COR-L47 (cell line): ENCODE measurements at places on chromosomes 4 and X.

- DNase-seq, result no peak
Observed at GRCh38 chrX:7110821-7111276, 36.7 kb upstream of the STS start.

DNA sequence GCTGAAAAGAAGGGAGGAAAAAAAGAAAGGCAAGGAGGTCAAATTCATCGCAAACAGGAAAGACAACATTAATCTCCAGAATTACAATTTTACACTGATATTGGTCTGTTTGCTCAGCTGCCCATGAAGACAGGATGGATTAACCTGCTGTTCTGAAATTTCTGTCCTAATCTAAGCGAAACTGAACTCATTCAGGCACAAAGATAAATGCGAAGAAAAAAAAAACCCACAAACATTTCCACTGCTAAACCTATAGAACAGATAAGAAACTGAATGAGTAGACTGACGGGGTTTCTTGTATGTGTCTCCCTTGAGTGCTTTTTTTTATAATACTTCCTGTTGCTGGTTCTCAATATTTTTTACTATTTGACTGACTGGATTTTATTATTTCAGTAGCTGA lies 251.8 kb upstream of the FTHL17 start:
- DNase-seq, result no peak

DNA sequence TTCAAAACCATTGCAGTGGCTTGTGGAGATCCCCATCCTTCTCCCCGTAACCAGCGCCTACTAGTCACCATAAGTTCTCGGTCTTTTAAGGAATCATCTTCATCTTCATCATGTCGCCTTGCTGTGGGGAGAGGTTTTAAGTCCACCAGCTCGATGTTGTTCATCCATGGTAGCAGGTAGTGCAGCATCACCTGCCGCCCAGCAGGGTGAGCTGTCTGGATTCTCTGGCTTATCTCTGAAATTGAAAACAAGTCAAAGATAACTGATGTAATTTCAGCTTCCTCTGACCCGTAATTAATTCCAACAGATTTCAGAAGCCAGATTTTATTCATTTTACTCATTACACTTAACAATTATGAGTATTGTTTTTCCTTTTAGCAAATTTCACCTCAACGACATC lies 67.4 kb downstream of the ZAR1 start:
- DNase-seq, result peak; percentile 4

GRCh38 chr4:153728660-153729059 lies 31.2 kb downstream of the RNF175 start:
- no peak for DNase-seq

GRCh38 chr4:4226606-4227438 lies at the start of gene OTOP1:
OTOP1 (minus strand) TSS chr4:4226929; CDS start chr4:4226864, 65 bp downstream.
- DNase-seq, result no peak

DNA sequence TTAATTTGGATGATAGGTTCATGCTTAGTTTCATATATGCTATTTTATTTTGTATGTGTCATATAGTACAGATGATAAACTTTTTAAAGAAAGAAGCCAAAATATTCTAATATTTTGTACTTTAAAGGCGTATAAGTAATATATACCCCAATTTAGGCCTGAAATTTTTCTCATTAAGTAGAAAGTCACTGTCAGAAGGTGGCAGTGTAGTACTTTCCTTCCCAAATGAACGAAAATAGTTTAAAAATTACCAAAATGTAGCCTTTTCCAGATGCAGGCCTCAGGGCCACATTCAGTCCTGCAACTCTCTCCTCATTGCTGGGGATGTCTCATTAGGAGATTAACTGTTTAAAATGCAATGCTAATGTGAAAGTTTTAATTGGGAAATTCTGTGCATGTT lies 1263.6 kb downstream of the C4orf33 start:
- no peak for DNase-seq
